ENCODE measurements at places on chromosomes 11 and 22.

DNA sequence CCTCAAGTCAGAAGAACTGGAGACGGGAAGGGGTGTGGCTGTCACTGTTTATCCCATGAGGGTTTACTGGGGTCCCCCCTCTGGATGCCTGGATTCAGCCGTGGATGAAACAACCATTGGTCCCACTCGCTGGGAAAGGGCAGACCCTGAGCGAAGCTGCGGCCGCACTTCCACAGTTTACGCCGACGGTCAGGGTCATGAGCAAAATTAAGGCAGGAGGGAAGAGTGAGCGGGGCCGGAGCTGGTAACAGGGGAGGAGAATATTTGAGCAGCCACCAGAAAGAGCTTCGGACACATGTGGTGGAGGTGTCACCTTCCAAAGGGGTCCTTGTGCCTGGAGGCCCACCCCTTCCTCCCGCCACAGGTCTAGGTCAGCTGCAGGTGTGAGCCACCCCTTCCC, 344.9 kb downstream of the BRD1 start:
- no peak for DNase-seq

DNA sequence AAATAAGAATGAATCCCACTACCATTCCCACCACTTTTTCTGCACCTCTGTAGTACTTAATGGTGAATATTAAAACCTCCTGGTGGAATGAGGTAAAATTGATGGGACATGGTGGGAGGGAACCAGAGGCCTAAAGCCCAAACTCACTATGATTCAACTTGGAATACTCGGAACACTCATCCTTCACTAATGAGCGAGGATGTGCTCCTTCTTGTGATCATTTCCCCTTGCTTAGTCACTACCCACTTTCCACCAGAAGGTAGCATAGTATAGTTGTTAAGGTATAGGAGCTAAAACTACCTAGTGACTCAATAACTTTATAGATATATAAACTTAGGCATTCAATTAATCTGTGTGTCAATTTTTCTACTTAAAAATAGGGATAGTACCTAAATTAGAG, 728.9 kb downstream of the OPCML start:
- DNase-seq: no peak

- DNase-seq: no peak
Measured at GRCh38 chr22:49330421-49331222, 497.1 kb downstream of the BRD1 start.

DNA sequence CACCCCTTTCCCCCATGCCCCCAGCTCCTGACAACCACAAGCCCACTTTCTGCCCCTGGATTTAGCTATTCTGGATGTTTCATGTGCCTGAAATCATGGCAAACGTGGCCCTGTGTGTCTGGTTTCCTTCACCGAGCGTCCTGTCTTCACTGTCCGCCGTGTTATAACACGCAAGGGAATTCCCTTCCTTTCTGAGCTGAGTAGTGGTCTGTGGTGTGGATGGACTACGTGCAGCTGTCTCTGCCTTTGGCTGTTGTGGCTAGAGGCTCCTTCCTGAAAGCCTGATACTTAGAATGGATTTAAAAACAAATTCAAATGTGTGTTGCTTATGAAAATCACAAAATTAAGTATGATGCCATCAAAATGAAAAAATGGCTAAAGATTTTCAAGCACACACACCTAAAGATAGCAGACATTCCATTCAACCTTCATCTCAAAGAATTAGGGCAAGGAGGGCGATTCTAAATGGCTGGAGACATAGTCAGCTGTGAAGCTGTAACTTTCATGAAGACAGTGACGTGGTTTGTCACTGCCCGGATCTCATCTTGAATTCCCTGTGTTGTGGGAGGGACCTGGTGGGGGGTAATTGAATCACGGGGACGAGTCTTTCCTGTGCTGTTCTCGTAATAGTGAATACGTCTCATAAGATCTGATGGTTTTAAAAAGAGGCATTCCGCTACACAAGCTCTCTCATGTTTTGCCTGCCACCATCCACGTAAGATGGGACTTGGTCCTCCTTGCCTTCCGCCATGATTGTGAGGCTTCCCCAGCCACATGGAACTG, 30.5 kb downstream of the KCNQ1 start:
- DNase-seq: no peak

Data from NCI-H1436 treated with DMSO at 0.1 percent for 48 hours (cell line).